ENCODE measurements at places on chromosomes 11 and 22. TPM values are rescaled to one million over a fixed set of nuclear protein-coding genes. Genes with fewer than 3 reads are reported as not detected.
A peak's percentile ranks its signal among the peaks of the same experiment; 100 is the strongest.

- DNase-seq, result no peak
- no peak overlapping the region for H3K4me3 ChIP-seq
- H3K36me3 ChIP-seq, result no peaks in the 10 kb centered on the region
- no peaks in the 10 kb centered on the region for H3K4me1 ChIP-seq
- H3K27ac ChIP-seq, result no peak overlapping the region
Measured at GRCh38 chr11:85132851-85133585, 494.1 kb downstream of the DLG2 start.

DNA sequence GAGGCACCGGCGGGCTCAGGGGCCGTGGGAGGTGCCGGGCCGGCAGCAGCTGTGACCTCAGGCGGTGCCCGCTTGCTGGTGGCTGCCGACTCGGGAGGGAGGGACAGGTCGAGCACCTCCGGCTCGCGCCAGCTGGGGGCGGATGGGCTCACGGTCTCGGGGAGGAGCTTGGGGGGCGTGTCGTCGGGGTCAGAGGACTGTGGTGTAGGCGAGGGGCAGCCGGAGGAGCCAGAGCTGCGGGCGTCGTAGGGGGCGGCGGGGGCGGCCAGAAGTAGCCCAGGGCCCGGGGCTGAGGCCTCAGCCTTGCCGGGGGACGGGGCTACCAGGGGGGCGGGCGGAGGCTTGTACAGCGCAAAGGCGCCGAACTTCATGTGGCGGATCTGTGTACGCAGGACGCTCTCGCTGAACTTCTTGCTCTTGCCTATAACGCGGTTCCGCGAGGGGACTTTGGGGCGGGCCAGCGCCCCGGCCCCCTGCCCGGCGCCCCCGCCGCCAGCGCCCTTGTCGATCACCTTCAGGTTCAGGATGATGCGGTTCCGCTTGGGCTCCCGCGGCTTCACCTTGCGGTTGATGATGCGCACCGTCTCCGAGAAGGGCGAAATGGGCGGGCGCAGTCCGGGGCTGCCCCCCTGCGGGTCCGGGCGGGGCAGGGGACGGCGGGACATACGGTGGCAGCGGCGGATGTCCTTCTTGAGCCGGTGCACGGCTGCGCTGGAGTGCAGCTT is 5.5 kb downstream of the CBX6 start:
- no peak for DNase-seq
- H3K27ac ChIP-seq, result no peak overlapping the region
- H3K27me3 ChIP-seq, result no peaks in the 10 kb centered on the region
- H3K4me3 ChIP-seq, result no peak overlapping the region

DNA sequence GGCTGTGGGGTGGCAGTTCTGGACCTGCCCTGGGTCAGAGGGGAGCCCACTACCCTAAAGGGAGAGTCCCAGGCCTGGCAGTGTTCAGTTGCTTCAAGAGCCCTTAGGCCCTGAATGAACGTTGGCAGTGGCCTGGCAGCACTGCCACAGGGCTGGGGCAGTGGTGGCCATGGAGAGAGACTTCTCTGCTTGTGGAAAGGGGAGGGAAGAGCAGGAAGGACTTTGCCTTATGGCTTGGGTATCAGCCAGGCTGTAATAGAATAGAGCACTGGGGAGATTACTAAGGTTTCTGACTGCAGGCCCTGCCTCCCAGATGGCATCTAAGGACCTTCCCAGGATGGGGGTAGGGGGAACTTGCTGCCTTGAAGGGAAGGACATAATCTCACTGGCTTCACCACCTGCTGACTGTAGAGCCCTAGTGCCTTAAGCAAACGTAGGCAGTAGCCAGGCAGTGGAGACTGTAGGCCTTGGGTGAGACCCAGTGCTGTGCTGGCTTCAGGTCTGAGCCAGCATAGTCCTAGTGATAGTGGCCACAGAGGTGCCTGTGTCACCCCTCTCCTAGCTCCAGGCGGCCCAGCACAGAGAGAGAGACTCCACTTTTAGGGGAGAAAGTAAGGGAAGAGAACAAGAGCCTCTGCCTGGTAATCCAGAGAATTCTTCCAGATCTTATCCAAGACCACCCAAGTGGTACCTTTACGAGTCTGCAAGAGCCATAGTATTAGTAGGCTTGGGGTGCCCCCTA is 27.6 kb downstream of the PLA2G6 start:
- no peaks in the 10 kb centered on the region for H3K36me3 ChIP-seq
- no peak overlapping the region for H3K27ac ChIP-seq
- no peaks in the 10 kb centered on the region for H3K27me3 ChIP-seq

DNA sequence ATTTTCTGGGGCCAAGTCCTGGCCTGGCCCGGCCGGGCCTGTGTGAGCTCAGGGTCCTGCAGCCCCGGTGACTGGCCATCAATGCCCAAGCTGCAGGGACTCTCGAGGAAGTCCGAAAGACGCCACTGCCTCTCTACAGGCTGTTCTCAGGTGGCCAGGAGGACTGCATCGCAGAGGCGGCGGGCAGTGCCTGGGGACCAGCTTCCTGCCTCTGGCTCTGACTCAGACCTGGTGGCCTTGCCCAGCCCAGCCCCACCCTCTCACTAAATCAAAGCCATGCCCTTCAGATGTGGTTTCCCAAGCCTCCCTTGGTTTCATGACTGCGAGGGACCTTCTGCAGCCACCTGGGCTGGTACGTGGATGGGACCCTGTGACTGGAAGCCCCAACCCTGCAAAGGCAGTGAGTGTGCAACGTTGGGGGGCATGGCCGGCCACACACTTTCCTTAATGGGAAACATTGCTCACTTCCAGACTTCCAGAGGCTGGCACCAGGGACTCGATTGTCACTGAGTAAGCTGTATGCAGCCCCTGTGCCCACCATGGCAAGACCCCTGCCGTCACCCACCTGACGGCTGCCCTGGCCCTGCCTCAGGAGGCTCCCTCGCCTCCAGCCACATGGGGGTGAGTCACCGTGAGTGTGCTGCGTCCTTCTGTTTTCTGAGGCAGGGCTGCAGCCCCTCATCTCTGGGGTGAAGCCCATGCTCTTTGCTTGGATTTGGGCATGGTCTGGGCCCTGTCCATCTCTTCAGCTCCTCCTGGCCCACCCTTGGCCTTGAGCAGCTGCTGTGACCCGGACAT is 6.0 kb upstream of the FGF3 start:
- no peak overlapping the region for H3K27ac ChIP-seq
- no peak for DNase-seq
- H3K4me3 ChIP-seq, result no peak overlapping the region
- H3K27me3 ChIP-seq, result no peaks in the 10 kb centered on the region
- no peaks in the 10 kb centered on the region for H3K36me3 ChIP-seq
- H3K4me1 ChIP-seq, result no peaks in the 10 kb centered on the region

GRCh38 chr11:65822776-65823528 is 10.8 kb upstream of the SNX32 start:
- H3K27me3 ChIP-seq, result no peaks in the 10 kb centered on the region
- DNase-seq, result no peak
- no peaks in the 10 kb centered on the region for H3K36me3 ChIP-seq

DNA sequence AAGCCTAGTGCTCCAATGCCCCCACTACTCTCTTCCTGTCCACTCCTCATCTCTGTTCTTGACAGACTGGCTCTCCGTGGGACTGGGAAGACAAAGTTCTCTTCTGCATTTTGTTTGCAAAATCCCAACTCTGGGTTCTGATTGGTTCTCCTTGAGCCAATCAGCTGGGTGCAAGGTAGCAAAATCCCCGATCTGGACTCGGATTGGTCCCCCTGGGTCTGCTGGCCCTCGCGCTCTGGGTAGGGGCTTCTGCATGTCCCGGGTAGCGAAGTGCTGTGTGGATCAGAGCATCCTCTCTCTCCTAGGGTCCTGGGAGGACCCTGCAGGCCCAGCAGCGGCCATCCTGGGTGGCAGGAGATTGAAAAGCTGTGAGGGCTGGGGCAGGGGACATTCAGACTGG is 22.3 kb upstream of the A4GALT start:
- peak overlapping the region; percentile 66 for H3K27ac ChIP-seq
- no peak overlapping the region for H3K4me3 ChIP-seq
- no peaks in the 10 kb centered on the region for H3K36me3 ChIP-seq
- H3K4me1 ChIP-seq, result peaks cover 25% of the 10 kb centered on the region

DNA sequence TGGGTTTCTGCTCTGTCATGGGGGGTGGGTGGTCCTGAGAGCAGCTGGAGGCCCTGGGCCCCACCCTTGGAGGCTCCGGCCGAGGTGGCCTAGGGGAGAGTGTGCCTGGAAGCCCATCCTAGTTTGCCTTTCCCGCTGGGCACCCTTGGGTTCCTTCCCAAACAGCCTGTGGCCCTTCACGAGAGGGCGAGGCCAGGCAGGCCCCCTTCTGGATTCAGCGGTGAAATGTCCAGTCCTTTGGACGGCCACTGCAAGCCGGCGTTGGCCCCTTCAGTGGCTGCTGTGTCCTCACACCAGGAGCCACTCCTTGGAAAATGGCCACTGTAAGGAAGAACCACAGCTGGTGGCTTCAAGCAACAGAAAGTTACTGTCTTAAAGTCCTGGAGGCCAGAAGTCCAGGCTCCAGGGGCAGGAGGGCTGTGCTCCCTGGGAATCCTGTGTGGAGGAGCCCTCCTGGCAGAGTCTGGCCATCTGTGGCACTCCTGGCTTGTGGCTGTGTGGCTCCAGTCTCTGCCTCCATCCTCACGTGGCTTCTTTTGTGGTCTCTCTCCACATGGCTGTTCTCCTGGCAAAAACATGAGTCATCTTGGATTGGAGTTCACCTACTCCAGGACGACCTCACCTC is 854.1 kb downstream of the TBC1D22A start:
- no peaks in the 10 kb centered on the region for H3K4me1 ChIP-seq
- no peak overlapping the region for H3K4me3 ChIP-seq
- H3K27ac ChIP-seq, result no peak overlapping the region
- DNase-seq, result no peak
- no peaks in the 10 kb centered on the region for H3K36me3 ChIP-seq
- no peaks in the 10 kb centered on the region for H3K27me3 ChIP-seq

- H3K4me1 ChIP-seq, result peaks cover 8% of the 10 kb centered on the region
- H3K4me3 ChIP-seq, result no peak overlapping the region
- no peak for DNase-seq
- H3K36me3 ChIP-seq, result no peaks in the 10 kb centered on the region
- no peaks in the 10 kb centered on the region for H3K27me3 ChIP-seq
- no peak overlapping the region for H3K27ac ChIP-seq
Measured at GRCh38 chr11:64396079-64396591, 37.2 kb downstream of the RPS6KA4 start.

DNA sequence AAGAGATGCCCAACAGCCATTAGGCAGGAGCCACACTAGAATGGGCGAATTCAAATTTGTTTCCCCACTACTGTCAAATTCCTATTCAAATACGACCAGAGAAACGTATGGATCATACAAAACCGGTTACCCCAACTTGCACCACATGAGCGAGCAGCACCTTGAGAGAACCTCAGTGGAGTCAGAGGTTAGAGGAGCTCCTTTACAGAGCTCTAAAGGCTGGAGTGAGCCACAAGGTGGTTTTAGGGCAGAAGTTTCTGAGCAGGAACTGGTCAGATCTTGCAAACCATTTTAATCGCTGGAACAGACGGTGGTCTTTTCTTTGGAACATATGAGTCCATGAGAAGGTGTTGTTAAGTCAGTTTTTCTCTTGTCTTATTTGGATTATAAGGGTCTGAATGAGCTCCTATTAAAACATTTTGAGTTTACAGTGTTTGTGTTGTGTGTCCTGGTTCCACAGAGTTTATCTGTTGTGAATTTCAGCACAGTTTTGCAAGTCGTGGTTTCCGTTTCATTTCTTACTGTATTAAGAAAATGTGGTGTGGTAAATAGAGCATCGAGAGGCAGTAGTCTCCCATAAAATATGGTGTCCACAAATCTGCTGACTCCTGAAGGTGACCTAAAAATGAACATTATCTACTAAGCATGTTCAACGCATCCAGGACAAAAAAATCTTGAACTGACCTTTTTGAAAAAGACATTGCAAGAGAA is 471.7 kb downstream of the NTM start:
- no peaks in the 10 kb centered on the region for H3K4me1 ChIP-seq
- H3K27me3 ChIP-seq, result no peaks in the 10 kb centered on the region
- no peak for DNase-seq

GRCh38 chr11:73229321-73229895 is 11.3 kb downstream of the P2RY2 start:
- DNase-seq, result no peak
- H3K27ac ChIP-seq, result no peak overlapping the region
- no peak overlapping the region for H3K4me3 ChIP-seq
- no peaks in the 10 kb centered on the region for H3K36me3 ChIP-seq

GRCh38 chr11:36339888-36340287 is 43.8 kb downstream of the PRR5L start:
- no peak for DNase-seq
- no peak overlapping the region for H3K27ac ChIP-seq
- no peaks in the 10 kb centered on the region for H3K36me3 ChIP-seq
- H3K4me1 ChIP-seq, result no peaks in the 10 kb centered on the region
- no peak overlapping the region for H3K4me3 ChIP-seq
- H3K27me3 ChIP-seq, result no peaks in the 10 kb centered on the region

- no peaks in the 10 kb centered on the region for H3K27me3 ChIP-seq
- peaks cover 31% of the 10 kb centered on the region for H3K4me1 ChIP-seq
- no peak overlapping the region for H3K4me3 ChIP-seq
- H3K27ac ChIP-seq, result no peak overlapping the region
Measured at GRCh38 chr11:2522631-2523255, 77.9 kb downstream of the KCNQ1 start.

DNA sequence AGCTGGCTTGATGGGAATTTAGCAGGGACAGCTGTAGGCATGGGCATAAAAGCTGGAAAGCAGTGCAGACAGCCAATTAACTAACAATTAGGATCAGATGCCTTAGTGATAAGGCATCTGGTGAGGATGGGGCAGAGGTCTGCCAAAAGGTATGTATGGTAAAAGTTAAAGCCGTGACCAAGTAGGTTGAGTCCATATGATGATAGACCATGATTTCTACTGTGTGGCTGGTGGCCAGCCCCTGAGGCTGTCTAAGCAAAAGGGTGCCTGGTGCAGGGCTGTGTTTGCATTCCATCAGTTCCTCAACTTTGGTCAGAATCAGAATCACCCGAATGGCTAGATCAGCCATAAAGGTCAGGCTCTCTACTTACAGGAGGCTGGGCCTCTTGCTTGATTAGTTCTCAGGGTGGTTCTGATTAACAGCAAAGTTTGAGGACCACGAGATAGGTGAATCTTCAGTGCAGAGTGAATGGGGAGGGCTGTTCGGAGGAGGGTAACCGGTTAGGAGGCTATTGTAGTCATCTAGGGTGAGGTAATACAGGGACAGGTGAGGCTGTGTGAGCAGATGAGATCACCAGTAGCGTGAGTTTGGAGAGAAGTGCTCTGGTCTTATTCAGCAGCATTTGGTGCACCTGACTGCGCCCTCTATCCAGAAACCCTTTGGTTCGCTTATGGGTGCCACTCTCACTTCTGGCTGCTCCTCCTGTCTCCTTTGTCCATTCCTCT is 27.2 kb downstream of the PPFIBP2 start:
- peaks cover 38% of the 10 kb centered on the region for H3K4me1 ChIP-seq
- no peaks in the 10 kb centered on the region for H3K36me3 ChIP-seq
- no peak for DNase-seq
- H3K27me3 ChIP-seq, result no peaks in the 10 kb centered on the region
- H3K4me3 ChIP-seq, result no peak overlapping the region
- H3K27ac ChIP-seq, result no peak overlapping the region

The OR52A1 gene
- not detected for total RNA-seq

The MN1 gene
- total RNA-seq, result 14.3 TPM

The DRD2 gene
- not detected for total RNA-seq

The CD3G gene
- total RNA-seq, result 0.24 TPM

The SHANK2 gene
- total RNA-seq, result 0.07 TPM

The SELENOO gene
- total RNA-seq, result 18.0 TPM

The KCNQ1OT1 gene
- total RNA-seq, result 0.37 TPM
